Uterus (tissue), 4 donors: ENCODE measurements at places on chromosomes 7 and 10. TPM values are rescaled to one million over a fixed set of nuclear protein-coding genes. Genes with fewer than 3 reads are reported as not detected.

GRCh38 chr7:137970253-137970975, 31.5 kb downstream of the CREB3L2 start:
- peak; percentile 56 for DNase-seq

DNA sequence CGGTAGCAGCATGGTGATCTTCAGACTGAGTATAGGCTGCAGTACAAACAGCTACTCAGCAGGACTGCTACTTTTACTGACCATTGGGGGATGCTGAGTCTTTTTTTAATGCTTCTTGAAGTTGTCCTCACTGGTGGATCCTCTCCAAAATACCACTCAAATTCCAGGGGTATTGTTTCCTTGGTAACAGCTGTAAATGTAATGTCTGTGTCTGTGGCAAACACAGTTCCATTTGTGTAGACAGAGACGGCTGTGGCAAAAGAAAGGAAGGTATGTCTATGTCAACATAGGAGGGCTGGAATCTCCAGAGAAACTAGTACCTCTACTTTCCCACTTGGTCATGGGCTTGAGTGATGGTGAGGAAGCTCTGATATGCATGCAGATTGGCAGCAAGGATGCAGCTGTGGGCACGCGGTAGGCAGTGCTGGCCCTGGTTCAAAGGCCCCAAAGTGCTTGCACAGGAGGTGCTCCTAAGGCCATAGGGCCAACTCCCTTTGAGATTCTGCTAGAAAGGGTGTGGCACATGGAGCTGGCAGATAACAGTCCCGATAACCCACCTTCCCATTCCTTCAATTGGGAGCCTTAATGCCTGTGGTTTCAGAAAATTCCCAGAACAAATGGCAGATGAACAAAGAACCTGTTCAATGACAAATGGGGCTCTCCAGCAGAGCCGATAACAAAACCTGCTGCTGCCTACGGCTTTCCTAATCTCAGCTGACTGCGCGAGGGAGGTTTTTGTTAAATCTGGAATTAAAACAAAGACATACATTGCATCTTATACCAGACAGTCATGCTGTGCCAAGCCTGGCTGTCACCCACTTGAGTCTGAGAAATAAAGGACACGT, 43.0 kb downstream of the PKD1L1 start:
- no peak for DNase-seq

The HOXA10 gene
- total RNA-seq, result 50.0 TPM

DNA sequence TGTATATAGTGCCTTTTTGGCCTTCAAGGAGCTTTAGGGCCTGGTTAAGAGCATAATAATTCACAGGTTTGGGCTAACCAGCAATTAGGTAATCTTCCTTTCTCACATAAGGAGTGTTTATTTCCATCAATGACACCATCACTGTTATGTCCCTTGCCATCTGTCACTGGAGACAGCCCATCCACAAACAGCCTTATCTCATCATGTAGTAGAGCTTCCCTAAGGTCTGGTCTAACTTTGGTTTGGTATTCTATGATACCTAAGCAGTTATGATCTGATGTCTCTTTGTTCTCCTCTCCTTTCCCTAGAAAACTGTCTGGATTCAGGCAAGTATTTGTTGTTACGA, 26.4 kb downstream of the MAPK8 start:
- DNase-seq, result no peak

DNA sequence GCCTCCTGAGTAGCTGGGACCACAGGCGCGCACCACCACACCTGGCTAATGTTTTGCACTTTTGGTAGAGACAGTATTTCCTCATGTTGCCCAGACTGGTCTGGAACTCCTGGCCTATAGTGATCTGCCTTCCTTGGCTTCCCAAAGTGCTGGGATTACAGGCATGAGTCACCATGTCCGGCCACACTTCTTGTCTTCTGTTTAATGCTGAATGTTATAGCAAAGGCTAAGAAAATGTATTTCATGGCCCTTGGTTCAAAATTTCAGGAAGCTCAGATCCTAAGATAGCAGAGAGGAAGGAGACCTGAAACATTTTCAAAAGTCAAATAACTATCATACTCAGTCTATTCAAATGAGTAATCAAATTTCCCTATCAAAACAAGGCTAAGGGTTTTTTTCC, 229.6 kb downstream of the BAMBI start:
- DNase-seq, result no peak

The AMPH gene
- 11.4 TPM for total RNA-seq

The TFEC gene
- 0.59 TPM for total RNA-seq

DNA sequence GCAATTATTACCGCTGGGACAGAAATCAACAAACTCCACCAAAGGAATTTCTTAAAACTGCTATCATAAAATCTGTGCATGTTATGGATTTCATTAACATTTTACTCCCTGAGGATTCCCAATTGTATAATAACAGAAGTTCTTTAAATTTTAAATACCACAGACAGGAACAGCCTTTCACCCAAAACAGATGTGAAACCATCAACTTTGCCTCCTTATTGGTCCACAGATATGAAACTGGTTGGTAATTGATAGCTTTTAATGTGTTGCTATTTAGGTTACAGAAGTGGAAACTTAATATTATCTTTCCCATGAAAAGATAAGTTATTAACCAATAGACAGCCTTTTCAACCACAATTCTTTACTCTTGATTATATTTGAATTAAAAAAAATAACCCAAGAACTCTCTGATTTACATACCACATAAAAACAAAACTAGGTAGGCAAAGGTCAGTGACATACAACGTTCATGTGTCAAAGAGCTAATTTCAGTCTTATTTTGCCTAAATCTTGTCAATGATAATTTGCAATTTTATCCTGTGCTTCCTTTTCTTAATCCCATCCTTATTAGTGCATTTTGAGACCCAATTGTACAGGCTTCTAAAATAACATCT, 90.0 kb downstream of the NRP1 start:
- DNase-seq, result no peak

GRCh38 chr7:27145914-27146412, 1.6 kb downstream of the HOXA6 start:
- DNase-seq, result peak; percentile 24

GRCh38 chr7:116353647-116354046, 143.3 kb downstream of the TES start:
- peak; percentile 58 for DNase-seq

- no peak for DNase-seq
These were observed 40.6 kb upstream of the ADD3 start for GRCh38 chr10:109966961-109967738.
